ENCODE measurements at places on chromosomes 3 and 15.
A peak's percentile ranks its signal among the peaks of the same experiment; 100 is the strongest.

DNA sequence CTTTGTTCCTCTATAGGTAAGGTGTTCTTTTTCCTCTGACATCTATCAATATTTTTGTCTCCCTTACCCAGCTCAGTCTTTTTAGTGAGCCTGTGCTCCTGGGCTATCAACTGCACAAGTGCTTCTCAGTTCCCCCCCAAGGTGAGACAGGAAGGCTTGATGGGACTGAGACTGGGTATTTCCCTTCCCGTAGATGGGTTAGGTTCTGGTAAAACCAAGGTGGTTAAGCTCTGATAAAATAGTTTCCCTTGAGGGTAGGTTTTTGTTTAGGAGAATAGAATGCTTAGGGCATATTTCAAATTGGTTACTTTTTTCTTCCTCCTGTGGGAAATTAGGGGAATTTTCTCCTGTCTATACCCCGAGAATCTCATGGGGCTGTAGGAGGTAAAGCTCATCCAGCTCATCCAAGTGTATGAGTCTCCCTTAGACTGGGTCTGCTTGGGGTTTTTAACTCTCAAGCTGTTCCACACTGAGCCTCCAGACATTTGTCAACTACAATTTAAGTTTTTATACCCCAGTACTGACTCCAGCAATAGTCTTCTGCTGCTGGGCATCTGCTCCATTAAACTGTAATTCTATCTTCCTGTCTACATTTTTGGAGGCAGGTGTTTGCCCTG is 44.9 kb downstream of the OXSR1 start:
- DNase-seq: no peak

- no peak for DNase-seq
These were observed 110.1 kb upstream of the ABHD17C start for GRCh38 chr15:80584973-80585525.

- DNase-seq: no peak
These were observed 49.0 kb upstream of the OSBPL11 start for GRCh38 chr3:125644036-125645005.

DNA sequence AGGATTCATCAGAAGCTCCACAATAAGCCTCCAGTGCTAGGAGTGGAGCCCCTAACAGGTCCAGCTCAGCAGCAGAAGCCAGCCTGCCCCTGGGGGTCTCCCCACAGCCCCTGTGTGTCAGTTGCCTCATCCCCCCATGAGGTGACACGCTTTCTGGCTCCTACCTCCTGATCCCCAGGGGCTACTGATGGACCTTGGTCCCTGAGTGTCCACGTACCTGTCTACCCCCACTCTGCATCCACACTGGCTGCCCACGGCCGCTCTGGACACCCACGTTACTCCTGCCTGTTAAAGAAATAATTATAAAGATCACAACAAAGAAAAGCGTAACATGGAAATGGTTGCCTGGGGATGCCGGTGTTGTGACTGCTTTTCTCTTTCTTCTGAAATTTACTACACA is 143.1 kb downstream of the CHSY1 start:
- no peak for DNase-seq

DNA sequence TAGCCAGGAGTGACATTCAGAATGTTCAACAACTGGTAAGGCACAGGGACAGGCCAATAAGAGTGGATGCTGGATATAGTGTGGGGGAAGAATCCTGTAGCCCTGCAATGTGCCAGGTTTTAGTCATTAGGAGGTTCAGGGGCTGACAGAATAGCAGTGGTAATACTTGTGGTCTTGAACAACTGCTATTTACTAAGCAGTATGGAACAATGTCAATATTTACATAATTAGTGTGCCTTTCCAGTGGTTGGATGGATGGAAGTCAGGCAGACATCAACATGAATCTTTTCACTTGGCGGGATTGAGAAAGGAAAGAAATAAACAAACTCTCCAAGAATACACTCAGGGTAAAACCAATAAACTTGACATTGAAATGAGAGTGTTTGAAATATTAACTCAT is 55.1 kb downstream of the OTOL1 start:
- no peak for DNase-seq

DNA sequence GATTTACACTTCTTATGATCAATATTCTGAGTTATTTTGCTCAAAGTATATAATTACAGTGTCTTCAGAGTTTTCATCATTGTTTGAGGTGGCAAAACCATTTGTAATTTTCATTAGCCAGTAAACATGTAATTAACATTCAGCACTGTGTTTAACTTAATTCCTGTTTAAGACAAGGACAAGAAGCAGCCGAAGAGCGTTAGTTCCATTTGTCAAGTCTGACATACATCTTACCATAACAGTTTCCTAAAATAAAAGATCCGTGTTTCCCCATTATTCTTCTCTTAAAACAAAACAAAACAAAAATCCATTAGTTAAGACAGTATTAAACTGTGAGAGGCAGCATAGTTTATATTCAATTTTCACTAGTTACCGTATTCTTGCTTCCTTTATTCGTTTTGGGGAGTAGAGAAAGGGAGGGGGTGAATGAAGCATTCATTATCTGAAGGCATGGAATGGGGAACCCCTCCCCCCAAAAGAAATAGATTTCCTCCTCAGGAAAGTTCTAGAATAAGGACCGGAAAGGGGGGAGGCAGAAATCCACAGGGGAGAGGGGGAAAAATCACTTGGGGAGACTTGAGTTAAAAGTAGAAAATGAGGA is 5.5 kb upstream of the NR2F2 start:
- no peak for DNase-seq

GRCh38 chr3:42684632-42685362 is 540 bp upstream of the KLHL40 start:
- no peak for DNase-seq

DNA sequence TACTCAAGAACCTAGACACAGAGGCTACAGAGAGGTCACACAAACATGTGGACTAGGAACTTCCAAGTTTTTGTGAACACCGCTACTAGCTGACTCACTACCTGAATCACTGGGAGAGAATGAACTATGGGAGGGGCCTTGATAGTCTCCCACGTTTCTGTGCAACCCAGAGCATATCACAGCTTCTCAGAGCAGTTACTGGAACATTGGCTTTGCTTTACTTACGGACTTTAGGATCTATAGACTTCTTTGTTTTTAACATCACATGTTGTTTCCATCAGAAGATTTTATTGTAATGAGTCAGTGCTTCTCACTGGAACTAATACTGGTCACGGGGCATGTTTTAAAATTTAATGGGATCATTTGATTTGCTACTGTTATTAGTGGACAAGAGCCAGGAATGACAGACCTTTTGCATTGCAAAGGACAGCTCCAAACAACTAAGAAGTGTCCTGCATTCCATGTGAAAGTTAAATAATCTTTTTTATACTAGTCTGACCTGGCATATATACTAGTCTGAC is 35.6 kb downstream of the RTP4 start:
- DNase-seq: no peak

- no peak for DNase-seq
These were observed 72.3 kb downstream of the CORO2B start for GRCh38 chr15:68650901-68651709.

DNA sequence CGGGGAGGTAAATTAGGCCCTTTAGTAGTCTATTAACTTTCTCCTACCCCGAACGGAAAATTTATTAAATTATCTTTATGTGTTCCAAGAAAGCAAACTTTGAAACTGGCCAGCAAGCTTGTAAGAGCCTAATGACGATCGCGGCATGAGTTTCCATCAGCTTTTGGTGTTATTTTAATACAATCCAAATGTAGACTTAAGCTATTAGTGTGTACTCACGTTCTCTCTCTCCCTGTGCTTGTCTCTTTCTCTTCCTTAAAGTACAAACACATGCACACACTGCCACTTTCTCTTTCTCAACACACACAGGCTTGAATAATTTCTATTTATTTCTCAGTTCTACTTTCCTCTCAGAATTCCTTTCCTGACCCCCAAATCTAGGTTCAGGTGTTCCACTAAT is 108.8 kb upstream of the MME start:
- DNase-seq: no peak

DNA sequence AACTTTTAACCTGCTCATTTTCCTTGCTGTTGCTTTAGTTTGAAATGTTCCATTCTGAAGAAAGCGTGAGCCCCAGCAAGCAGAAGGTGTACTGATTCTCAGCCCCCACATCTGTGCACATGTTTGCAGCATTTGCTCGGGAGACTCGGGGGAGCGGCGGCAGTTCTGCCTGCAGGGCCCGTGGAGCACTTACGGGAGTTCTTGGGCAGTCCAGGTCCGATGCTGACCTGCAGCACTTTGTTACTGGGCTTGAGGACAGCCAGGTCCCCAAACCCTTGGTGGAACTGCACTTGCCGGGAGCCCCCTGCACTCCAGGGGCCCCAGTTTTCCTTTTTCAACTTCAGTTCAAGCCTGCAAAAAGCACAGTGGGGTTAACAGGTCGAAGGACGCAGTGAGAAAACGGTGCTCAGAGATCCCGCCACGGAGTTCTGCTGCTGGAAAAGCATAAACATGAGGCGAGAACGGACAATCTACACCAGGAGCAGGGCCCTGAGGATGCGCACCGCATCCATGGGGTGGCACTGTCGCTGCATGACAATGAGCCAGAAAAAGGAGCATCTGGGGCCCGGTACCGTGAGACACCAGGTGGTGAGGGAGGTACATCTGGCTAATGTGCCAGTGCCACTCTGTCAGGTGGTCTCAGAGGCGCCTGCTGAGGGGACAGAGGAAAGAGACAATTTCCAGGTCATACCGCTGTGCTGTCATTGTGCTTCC is 45.6 kb upstream of the LDHAL6B start:
- DNase-seq: no peak

GRCh38 chr15:72249142-72249810 is 18.3 kb upstream of the PKM start:
- no peak for DNase-seq

DNA sequence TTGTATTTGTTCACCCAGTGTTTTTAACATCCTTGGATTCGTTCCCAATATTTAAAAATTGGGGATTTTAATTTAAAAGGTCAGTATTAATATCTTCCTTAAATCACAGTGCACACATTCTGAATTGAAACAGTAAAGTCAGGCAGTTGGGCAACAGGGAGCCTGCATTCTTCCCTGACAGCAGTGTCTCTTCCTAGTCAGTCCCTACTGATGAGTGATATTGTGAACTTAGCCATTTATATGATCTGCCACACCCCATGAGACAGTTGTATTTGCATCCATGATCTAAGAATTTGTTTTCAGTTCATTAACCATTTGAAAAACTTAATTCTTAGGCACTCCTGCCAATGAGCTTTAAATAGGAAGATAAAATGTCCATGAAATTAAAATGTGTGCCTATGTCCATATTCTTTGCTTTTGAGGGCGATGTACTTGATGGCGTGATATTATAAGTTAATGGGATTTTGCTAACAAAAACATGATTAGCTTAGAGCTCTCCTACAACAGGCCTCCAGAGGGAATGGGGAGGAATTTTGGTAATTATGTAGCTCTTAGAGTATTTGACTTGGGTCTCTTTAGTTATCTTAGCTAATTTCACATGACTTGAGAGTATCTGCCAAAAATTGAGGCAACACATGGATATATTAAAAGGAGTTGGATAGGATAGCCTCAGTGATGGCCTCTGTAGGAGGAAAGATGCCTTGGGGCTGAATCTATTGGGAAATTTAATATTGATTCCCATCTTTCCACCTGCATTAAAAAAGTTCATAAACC is 219.3 kb downstream of the PTPRG start:
- DNase-seq: no peak

- DNase-seq: no peak
These were observed 55.6 kb downstream of the TLNRD1 start for GRCh38 chr15:81056304-81056703.

- DNase-seq: no peak
These were observed 177.5 kb downstream of the RAB11A start for GRCh38 chr15:66046751-66047150.

DNA sequence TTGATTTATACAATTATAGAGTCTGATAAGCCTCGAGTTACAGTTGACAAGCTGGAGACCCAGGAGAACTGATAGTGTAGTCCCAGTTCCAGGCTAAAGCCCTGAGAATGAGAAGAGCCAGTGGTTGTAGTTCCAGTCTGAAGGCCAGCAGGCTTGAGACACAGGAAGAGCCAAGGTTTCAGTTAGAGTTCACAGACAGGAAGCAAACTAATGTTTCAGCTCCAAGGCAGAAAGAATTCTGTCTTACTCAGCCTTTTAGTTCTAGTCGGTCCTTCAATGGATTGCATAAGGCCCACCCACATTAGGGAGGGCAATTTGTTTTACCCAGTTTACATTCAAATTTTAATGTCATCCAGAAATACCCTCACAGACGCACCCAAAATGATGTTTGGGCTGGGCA is 102.7 kb downstream of the CDIN1 start:
- no peak for DNase-seq

GRCh38 chr3:46916799-46917198 is 39.3 kb downstream of the PTH1R start:
- no peak for DNase-seq

GRCh38 chr3:168249550-168250414 is 154.1 kb upstream of the GOLIM4 start:
- peak; percentile 62 for DNase-seq

DNA sequence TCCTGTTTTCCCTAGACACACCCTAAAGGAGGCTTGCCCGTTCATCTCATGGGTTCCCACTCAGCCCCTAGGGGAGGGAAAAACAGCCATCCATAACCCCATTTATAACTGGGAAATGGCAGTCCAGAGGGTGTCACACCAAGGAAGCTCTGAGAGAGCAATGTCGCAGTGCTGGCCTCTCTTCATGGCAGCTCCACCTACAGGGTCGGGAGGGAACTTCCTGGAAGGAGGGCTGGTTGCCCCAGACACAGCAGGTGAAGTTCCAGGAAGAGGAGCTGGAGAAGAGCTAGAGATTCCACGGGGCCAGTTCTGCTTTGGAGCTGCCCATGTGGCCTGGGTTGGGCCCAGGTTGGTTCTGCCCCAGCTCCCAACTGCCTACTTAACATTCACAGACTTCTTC is 22.3 kb upstream of the LINGO1 start:
- DNase-seq: no peak

DNA sequence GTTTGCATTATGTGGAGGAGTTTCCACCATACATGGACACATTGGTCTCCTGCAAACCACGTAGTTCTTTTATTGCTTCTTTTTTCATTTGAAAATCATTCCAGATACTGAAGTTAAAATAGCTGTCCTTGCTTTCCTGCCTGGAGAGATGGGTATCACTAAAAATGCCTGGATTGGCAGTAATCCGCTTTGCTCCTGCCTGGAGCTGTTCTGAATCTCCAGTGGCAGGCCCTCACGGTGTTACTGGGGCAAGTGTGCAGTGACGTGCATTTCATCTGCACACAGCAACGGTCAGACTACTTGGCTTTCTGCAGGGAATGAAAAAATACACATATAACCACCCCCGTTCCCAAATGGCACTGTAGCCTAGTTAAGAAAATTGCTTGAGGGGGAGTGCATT is 272.9 kb downstream of the IL5RA start:
- DNase-seq: peak; percentile 8
